ENCODE measurements at places on chromosomes 13 and 19.

DNA sequence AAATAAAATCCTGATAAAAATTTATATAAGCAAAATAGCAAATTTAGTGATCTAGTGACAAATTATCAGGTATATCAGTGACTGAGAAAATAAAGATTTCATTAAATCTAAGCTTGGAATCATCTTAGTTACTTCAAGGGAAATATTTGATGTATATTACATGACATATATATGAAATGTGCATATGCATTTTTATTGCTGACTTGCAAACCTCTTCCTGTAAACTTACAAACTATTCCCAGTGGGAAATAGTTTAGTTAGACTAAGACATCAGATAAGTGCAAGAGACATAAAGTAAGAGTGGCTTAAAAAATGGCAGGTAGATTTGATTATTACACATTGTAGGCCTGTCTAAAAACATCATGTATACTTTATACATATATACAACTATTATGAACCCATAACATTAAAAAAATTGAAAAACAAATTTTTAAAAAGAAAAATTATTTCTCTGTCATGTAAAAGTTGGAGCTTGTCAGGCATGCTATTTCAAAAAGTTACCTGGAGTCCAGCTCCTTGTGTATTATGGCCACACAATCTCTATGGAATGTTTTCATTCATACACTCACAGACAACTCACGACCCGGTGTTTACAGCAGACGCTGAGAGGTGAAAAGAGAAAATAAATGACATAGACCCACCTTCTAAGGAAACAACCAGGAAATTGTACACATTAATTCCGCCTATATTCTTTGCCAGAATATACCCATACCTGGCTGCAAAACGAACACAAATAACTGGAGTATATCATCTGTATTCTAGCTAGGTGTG lies 724.5 kb downstream of the SLITRK6 start:
- no peak for DNase-seq

DNA sequence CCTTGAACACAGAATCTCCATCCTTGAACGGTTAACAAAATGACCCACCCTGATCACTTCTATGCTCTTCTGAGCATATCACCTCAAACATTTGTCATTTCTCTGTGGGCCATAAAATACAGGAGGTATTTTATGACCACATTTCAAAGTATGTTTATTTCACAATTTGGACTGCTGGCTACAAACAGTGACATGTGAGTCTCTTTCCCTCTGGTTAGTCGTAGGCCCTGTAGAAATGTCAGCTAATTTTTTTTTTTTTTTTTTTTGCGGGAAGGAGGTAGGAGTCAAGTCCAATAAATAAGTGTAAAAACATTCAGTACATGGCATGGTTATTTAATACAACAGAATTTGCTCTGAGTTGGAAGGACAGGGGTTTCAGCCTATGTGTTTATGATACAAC lies 70.7 kb downstream of the FOXO1 start:
- DNase-seq: no peak

- no peak for DNase-seq
These were observed 223.7 kb downstream of the TBC1D4 start for GRCh38 chr13:75258159-75258782.

DNA sequence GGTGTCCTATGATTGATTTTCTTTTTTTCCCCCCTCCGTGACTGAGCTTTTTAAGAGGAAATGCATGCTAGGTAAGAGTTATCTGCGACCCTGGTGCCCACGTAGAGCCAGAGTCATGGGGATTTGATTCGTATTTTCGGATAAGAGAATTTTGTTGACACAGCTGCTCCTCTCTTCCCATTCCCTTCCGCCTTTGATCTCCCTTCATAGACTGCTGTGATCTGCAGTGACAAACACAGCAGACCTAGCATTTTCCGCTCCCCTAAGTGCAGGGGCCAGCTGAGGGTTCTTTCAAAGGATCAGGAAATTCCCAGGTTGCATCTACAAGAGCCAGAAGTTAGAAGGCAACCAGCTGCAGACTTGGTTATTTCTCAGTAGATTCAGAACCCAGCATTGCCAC lies 70.5 kb downstream of the ZNF568 start:
- DNase-seq: peak; percentile 1

GRCh38 chr13:110648146-110648819 lies 32.9 kb downstream of the NAXD start:
- DNase-seq: no peak

DNA sequence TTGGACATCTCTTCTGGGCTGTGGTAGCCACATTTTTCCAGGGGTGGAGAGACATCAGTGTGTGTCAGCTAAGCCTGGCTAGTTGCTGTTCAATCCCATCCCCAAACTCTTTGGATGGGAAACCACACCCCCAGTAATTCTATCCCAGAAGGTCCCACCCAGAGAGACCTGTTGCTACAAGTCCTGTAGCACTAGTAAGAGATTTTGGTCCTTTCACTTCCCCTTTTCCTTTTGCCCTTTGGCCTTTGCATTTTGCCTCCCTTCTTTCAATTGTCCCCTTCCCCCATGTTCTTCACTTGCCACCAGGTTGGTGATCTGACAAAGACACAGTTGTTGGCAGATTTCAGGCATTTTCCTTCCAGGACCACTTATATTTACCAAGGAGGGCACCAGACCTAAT lies 3.8 kb downstream of the CBY2 start:
- no peak for DNase-seq
